ENCODE measurements at places on chromosomes 2 and 18.
A peak's percentile ranks its signal among the peaks of the same experiment; 100 is the strongest.

- peak; percentile 44 for DNase-seq
Measured at GRCh38 chr2:217890445-217890844, 112.3 kb downstream of the TNS1 start.

- DNase-seq = no peak
Measured at GRCh38 chr2:113898081-113898480, 8.2 kb downstream of the ACTR3 start.

DNA sequence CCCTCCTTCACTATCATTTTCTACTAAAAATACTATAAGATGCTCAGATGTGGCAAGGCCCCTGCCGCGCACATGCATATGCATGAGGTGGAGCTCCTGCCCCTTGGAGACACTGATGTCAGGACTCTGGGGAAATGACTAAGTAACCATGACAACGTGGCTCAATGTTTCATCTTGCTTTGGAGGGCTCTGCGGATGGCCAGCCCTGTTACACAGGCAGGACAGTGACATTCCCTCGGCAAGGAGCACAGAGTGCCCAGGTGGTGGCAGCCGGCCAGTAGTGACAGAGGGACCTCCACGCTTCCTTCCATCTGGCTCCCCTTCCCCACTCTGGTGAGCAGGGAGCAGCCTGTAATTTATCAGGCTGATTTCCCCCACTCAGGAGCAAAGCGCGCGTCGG lies 364.1 kb downstream of the SS18 start:
- DNase-seq = no peak

DNA sequence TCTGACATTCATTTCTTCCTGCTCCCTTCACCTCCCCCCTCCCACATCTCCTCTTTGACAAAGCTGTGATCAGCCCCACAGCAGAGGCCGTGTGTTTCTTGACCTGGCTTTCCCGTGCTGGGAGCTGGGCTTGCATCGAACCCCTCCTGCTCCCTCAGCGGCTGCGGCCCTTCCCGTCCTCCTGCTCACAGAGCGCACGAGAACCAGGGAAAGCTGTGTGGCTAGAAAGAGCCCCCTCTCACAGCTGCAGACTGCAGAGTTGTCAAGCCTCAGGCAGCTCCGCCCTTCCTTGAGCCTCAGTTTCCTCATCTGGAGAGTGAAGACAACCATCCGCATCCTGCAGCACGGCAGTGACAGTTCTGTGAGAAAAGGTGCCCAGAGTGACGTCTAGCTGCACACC lies 65.7 kb upstream of the GLI2 start:
- no peak for DNase-seq

DNA sequence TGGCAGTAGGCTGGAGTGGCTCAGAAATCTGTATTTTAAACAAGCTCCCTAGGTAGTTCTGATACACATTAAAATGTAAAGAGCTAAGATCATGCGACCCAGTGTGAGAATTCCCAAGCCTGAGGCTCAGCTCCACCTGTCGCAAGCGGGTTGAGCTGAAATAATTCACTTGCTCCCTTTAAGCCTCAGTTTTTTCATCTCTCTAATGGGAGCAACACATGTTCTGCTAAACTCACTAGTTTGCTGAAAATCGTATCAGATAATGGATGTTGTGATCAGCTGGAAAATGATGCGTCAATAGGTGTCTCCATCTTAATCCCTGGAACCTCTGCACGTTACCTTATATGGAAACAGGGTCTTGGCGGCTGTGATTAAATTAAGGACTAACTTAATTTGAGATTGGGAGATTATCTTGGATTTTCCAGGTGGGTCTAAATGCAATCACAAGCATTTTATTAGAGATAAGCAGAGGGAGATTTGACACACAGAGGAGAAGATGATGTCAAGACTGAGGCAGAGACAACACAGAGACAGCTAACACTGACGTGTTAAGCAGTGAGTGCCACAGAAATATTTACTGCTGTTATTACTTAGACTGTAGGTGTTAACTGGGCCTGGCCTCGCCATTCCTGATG lies 53.0 kb downstream of the POMC start:
- DNase-seq = no peak

GRCh38 chr2:234019896-234020295 lies 30.6 kb upstream of the SPP2 start:
- no peak for DNase-seq

DNA sequence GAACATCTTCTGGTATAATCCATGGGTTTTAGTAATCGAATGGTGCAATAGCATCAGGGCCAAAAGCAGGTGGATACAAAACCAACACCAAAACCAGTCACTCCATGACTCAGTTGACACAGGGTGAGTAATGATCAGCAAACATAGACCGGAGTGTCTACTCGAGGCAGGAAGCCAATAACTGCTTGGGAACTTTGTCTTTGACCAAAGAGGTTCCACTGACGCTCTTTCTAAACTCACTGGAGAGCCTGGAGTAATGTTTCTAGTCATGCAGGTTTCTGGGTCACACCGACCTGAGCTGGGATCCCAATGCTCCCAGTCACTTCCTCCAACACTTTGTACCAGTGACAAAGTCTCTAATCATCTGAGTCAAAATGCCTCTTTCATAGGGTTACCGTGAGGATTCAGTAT lies 30.9 kb downstream of the MREG start:
- DNase-seq = no peak

DNA sequence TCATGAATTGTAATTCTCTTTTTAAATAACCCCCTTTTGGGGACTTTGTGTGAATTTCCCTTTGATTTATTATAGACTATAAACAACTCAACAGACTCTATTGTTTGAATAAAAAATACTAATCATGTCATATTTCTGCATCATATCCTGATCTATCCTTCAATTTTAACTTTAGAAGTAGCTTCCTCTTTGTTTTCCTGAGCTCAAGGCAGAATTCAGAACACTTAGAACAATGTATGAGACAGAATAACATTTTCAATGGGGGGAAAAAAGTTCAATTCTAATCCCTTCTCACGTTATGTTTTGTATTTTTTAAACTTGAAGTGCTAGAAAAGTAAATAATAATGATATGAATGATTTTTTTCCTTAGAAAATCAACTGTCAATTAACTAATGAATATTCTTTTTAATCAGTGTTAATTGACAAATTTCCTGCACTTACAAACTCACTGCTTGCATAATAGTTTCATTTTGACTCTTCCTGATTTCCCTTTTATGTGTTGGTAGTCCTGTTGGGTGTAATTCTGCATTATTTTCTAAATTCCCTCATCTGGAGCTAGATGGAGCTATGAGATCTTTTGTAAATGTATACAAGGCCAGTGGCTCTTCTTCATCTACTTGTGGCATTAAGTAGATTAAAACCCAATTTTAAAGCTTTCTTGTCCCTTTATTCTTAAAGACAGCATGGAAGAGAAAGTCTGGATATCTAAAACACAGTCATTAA lies 326.1 kb downstream of the PARD3B start:
- DNase-seq = peak; percentile 17

DNA sequence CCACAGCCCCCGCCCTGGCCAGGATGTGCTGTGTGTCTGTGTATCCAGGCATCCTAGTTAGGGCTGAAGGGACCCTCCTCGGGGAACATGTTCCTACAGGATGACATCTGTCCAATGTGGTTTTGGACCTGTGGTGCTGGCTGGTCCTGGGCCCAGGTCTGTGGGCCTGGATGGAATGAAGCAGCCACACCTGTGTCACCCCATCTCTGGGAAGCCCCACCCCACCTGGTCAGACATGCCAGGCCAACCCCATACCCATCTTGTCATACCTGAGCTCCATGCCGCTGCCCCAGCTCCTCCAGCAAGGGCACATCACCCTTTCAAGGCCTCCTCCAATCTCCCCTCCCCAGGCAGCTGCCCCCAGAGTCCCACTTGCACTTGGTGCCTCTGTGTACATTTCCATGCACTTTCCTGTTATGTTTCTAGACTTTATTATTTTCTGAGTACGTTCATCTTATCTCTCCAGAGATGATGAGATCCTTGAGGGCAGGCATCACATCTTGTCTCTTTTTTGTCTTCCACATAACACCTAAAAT lies 24.1 kb upstream of the PLB1 start:
- DNase-seq = no peak

DNA sequence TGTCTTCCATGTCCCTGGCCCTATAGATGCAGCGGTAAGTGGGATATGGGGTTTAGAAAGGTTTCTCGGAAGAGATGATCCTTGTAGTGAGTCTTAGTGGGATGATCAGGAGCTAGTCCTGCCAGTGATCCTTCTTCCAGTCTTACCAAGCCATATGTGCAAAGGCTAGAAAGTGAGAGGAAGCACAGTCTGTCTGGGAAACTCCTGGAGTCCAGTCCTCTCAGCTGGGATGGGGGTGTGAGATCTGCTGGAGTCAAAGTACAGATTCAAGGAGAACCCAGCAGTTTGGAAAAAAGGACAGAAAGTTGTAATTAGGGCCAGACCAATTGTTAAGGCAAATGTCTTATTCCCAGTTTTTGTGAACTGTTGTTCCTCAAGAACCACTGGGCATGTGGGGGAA lies 83.3 kb downstream of the LIMS1 start:
- no peak for DNase-seq

- no peak for DNase-seq
Measured at GRCh38 chr2:1784087-1784486, 39.8 kb upstream of the PXDN start.

- DNase-seq = peak; percentile 38
Measured at GRCh38 chr2:65228263-65228750, 676 bp downstream of the ACTR2 start.

GRCh38 chr2:148876202-148876594 lies 1.2 kb downstream of the KIF5C start:
- no peak for DNase-seq

- no peak for DNase-seq
Measured at GRCh38 chr2:26916128-26916692, 54.2 kb upstream of the MAPRE3 start.

- DNase-seq = peak; percentile 50
Measured at GRCh38 chr18:21179590-21180220, 62.3 kb upstream of the GREB1L start.

GRCh38 chr2:113098041-113098440 lies 29.4 kb upstream of the IL1RN start:
- no peak for DNase-seq

GRCh38 chr2:173231465-173231864 lies 123.2 kb upstream of the CDCA7 start:
- DNase-seq = no peak

GRCh38 chr2:242038166-242038927 lies 168.8 kb downstream of the RTP5 start:
- peak; percentile 53 for DNase-seq

- no peak for DNase-seq
Measured at GRCh38 chr2:137672989-137673552, 291.2 kb upstream of the HNMT start.

GRCh38 chr2:211216221-211216620 lies 659.8 kb downstream of the CPS1 start:
- no peak for DNase-seq

- DNase-seq = no peak
Measured at GRCh38 chr2:33384599-33384961, 91.9 kb upstream of the RASGRP3 start.

GRCh38 chr2:220775856-220776488 lies 796.1 kb downstream of the EPHA4 start:
- DNase-seq = no peak

DNA sequence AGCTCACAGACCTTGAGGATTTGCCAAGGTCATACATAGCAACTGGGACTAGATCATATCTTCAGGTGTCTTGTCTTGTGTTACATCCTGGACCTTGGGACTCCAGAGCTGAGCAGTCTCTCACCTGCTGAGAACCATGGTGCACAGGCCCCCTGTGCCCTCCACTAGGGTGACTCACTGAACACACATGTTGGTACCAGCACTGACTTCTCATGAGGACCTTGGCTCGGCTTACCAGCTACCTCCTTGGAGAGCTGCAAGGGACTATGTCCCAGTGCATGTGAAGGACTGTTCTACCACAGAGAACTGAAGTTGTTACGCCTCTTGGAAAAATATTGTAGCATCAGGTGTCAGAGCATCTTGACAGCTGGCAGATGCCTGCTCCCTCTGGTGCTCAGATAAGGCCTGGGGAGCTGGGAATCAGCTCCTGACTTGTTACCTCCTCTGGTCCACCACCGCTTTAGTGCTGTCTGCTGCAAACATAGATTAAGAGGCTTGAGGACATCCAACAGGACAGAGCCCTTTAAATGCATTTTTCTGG lies 72.1 kb downstream of the WDSUB1 start:
- DNase-seq = no peak

- no peak for DNase-seq
Measured at GRCh38 chr2:18800240-18800971, 211.0 kb upstream of the NT5C1B start.

DNA sequence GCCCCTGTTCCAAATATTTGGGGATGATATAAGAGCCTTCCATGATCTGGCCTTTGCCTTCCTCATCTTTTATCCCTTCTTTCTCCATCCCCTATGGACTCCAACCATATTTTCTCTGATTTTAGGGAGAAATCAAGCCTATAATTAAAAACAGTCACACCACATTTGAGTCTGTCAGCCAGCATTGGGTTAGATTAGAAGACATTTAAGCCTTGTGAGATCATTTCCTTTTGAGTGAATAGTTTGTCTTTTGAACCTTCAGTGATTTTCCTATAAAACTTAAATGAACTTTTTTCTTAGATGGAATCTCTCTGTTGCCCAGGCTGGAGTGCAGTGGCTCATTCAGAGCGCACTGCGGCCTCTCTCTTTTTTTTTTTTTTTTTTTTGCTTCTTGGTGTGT lies 7.6 kb upstream of the C18orf32 start:
- no peak for DNase-seq

- DNase-seq = no peak
Measured at GRCh38 chr2:110866466-110866865, 134.1 kb downstream of the ACOXL start.

GRCh38 chr2:128384446-128384845 lies 65.8 kb upstream of the HS6ST1 start:
- DNase-seq = no peak

GRCh38 chr2:23390152-23390551 lies 5.2 kb downstream of the KLHL29 start:
- no peak for DNase-seq

DNA sequence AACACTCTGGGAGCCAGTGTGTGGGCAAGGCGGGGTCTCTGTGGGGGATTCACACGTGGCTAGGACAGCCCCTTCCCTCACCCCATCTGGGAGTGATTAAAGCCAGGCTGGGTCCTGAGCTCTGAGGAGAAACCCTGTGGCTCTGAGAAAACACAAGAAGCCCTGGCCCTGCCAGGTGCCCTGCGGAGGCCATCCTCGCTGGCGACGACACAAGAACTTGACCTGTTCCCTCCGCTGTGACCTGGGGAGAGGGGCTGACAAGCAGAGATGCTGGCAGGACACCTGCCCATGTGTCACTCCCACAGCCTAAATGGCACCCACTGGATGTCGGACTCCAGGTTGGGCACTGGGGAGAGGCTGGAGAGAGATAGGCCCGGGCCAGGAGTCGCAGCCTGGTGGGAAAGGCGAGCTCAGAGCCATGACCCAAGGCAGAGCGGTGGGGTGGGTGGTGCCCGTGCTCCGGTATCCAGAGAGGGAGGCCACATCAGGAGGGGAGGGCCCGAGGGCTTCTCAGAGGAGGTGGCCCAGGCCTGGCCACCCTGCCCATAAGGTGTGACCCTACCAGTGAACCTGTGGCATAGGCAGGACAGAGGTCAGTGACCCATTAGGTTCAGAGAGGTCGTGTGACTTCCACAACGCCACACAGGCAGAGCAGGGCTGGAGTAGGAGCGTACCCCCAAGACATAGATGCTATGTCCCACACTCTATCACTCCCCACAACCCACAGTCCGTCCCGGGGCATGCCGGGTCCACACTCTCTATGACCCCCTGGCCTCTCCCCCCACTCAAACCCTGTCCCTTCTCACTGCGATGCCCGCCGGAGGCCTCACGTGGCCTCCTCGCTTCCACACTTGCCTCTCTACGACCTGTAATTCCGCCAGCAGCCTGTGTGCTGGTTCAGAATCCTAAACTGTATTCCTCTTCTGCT lies 59.4 kb upstream of the HPCAL1 start:
- DNase-seq = no peak

- DNase-seq = no peak
Measured at GRCh38 chr2:56195563-56195962, 11.8 kb downstream of the CCDC85A start.

Measured in putamen (tissue), 1 donor.